ENCODE measurements at places on chromosomes 6 and 20. TPM values are rescaled to one million over a fixed set of nuclear protein-coding genes. Genes with fewer than 3 reads are reported as not detected.

Gene GPR63
- 0.38 TPM for total RNA-seq

Gene TNXB
- total RNA-seq, result 2.4 TPM

Gene FGD2
- total RNA-seq, result under 0.01 TPM

Gene CTAGE9
- not detected for total RNA-seq

Gene TBX18
- 1.3 TPM for total RNA-seq

Gene SEMG1
- not detected for total RNA-seq

Gene FBXO5
- 1.8 TPM for total RNA-seq

Gene KCNK17
- not detected for total RNA-seq

Gene SLC35D3
- total RNA-seq, result under 0.01 TPM

All from bronchial epithelial cell (primary cell).